Hematopoietic multipotent progenitor cell treated with erythropoietin and hydrocortisone succinate and interleukin-3 and kit ligand, for 4 days (in vitro differentiated cells): ENCODE measurements at places on chromosomes 12 and 14.

- peak; percentile 20 for DNase-seq
These were observed 68.4 kb upstream of the ASPG start for GRCh38 chr14:104016873-104017650.

- no peak for DNase-seq
These were observed 19.2 kb downstream of the PACS2 start for GRCh38 chr14:105333613-105334364.

GRCh38 chr14:33016613-33017012, 77.9 kb downstream of the NPAS3 start:
- DNase-seq = no peak

GRCh38 chr12:122732170-122732569, 1.5 kb upstream of the HCAR1 start:
- DNase-seq = no peak

DNA sequence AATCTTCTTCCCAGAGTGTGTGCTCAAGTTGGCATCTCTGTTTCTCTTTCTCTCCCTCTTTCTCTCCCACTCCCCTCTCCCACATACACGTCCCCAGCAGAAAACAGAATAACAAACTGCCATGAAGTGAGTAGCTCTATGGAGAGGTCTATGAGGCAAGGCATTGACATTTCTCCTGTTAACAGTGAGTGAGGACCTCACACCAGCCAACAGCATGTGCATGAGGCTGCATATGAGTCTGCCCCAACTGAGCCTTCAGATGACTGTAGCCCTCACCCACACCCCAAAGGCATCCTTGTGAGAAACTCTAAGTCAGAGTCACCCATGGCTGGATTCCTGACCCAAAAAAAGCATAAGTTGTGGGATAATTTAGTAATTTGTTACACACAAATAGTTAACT, 50.4 kb downstream of the MAGOHB start:
- DNase-seq = no peak

- DNase-seq = peak; percentile 61
These were observed at the start of gene TMCC3 for GRCh38 chr12:94650143-94651056. Gene TMCC3, minus strand, starts transcription at chr12:94650557. Its CDS starts 127 bp downstream, at chr12:94650430.

DNA sequence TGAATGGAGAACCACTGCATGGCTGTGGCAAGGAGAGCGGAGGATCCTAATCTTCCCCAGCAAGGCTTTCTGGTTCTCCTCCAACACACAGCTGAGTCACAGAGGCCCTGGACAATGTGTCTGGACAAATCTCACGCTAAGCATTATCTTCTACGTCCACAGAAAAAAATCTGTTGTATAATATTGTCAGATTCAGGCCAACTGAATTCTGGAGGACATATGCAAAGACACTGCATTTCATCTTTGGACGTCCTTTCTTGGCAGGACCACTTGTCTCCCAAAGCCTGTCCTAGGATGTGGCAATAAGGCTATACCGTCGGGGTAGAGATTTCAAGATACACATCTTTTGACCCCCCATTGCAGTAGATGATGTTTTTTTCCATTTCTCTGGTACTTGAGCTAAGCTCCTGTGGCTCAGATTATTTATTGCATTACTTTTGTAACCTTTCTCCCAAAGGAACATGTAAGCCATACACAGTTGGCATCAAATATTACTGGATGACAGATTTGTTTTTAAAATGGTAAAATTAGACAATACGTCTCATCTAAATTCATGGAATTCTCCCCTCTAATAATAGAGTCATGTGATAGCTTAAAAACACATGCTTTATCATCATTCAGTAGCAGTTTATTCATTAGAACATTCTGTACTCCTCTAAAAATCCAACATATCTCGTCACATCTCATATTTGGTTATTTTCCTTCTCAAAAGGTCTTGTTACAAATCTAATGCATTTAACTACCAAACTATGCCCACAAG, 19.4 kb downstream of the LMO3 start:
- DNase-seq = no peak

DNA sequence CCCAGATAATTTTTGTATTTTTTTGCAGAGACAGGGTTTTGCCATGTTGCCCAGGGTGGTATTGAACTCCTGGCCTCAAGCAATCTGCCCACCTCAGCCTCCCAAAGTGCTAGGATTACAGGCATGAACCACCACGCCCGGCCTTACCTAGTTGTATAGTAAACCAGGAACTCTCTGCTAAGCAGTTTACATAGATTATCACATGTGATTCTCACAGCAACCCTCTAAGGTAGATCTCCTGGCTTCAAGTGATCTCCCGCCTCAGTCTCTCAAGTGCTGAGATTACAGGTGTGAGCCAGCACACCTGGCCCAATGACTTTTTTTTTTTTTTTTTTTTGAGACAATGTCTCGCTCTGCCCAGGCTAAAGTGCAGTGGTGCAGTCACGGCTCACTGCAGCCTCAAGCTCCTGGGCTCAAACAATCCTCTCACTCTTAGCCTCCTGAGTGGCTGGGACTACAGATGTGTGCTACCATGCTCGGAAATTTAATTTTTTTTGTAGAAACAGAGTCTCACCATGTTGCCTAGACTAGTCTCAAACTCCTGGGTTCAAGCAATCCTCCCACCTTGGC, 26.0 kb upstream of the ATP2A2 start:
- DNase-seq = no peak

DNA sequence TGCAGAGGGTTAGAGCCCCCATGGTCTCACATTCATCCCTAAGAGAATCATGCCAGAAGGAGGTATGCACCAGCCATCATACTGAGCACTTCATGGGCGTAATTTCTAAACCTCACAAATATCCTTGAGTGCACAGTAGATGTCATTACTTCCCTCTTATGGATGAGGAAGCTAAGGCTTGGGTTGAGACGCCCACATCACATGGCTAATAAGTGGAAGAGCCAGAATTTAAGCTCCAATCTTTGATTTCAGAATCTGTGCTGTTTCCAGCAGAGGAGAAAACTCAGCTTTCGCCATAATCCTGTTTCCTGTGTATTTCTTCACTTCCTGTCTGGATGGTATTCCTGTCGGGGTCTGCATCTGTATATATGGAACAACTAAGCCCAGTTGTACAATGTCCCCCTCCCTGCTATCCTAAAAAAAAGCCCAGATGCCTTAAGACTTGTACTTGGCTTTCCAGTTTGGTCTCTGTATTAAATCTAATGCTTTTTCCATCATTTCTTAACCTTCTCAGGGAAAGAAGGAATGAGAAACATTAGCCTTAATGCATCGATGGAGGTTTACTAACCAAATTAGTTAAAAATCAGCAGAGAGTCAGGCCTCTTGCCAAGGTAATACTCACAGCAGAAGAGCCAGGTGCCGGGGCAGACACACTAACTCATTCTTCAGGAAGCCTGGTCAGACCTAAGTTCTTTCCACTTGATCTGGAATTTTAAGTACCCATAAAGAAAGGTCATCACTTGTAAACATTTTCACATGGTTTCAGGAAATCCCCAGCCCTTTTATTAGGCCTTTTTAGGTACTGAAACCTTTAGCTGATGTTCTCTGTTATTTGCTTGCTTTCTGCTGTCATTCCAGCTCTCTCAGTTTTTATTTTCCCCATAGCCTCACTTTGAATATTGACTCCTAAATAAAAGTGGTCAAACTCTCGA, 5.3 kb downstream of the ISCU start:
- no peak for DNase-seq

GRCh38 chr12:418432-418831, 17.0 kb downstream of the CCDC77 start:
- DNase-seq = no peak

GRCh38 chr14:52776816-52777215, 14.6 kb downstream of the GNPNAT1 start:
- DNase-seq = no peak

DNA sequence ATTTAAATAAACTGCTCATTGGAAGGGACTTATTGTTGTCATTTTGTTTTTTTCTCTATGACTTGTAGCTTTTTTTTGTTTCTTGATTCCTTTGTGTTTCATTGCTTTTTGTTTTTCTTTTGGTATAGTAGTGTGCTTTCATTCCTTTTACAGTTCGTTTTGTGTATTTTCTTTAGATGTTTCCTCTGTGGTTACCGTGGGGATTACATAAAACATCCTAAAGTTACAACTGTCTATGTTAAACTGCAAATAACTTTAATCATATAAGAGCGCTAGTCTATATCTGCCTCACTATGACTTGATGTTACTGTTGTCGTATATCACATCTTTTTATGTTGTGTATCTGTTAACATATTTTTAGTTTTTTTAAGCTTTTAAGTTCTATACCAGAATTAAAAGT, 86.9 kb downstream of the ATF7IP start:
- DNase-seq = peak; percentile 9

GRCh38 chr12:67710582-67710981, 62.0 kb downstream of the DYRK2 start:
- no peak for DNase-seq

DNA sequence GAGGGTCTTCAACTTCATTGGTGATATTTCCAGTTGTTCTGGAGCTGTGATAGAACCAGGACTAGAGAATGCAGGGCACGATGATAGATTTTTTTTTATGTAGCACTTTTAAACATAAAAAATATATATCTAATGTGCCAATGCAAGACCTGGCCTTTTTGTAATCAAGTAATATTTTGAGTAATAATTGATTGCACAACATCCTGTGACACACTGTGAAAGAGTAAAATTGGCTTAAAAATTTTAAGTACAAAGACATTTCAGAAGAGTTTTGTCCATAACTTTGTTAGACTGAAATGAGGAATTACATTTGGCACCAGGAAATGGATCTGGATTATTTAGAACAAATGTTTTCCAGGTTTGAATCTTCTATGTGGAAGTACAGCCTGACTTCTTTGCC, 22.1 kb downstream of the PRKCH start:
- DNase-seq = no peak

- no peak for DNase-seq
These were observed 243.2 kb downstream of the CACNA1C start for GRCh38 chr12:2295941-2296461.

- peak; percentile 93 for DNase-seq
These were observed 134.8 kb upstream of the FUT8 start for GRCh38 chr14:65277580-65278270.

DNA sequence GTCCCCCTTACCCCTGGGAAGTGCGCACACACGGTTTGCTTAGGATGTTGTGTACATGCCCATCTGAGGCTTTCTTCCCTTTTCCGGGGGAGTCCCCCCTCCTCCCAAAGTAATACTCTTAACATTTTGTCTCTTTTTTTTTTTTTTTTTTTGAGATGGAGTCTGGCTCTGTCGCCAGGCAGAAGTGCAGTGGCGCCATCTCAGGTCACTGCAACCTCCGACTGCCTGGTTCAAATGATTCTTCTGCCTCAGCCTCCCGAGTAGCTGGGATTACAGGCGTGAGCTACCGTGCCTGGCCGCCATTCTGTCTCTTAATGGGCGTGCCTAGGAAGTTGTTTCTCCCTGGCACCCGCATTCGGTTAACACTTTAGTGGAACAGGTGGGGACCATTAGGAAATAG, 4.5 kb upstream of the GMFB start:
- no peak for DNase-seq

DNA sequence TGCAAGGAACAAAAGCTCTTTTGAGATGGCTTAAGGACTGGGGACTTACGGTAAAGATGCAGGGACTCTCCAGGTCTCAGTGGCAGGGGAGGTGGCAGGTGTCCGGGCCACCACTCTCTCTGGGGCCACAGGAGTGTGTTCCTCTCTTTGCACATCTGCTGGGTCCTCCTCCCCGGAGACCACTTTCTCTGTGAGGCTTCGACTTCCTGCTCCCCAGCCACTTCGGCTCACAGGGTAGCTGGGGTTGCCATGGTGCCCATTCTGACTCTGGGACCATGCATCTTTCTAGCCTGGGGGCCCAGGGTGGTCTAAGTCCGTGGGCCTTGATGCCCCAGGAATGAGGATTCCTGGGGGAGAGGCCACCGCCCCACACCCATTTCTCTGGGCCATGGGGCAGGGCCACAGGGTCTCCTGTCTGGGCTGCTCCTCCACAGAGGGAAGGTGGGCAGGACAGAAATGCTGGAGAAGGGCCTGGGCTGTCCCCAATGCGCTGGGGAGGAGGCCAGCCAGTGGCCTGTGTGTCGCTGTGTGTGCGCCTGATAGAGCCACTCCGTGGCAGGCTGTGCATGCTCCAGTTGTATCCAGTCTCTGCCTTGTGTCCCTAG, 38.5 kb downstream of the CCDC92 start:
- DNase-seq = no peak

GRCh38 chr14:90534838-90535555, 138.2 kb downstream of the CALM1 start:
- DNase-seq = no peak

- DNase-seq = no peak
These were observed 183.9 kb upstream of the BMP4 start for GRCh38 chr14:54140551-54140950.

DNA sequence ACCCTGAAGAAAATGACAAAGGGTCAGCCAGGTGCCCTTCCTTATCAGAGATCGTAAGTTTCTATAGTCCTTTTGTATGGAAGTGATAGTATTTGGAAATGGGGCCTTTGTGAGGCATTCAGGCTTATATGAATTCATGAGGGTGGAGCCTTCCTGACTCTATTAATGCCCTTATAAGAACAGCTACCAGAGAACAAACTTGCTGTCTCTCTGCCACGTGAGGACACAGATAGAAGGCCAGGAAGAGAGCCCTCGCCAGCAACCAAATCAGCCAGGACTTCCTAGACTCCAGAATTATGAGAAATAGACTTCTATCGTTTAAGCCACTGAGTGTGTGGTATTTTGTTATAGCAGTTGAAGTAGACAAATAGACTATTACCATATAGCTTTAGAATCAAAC, 36.7 kb downstream of the TRMT5 start:
- no peak for DNase-seq

DNA sequence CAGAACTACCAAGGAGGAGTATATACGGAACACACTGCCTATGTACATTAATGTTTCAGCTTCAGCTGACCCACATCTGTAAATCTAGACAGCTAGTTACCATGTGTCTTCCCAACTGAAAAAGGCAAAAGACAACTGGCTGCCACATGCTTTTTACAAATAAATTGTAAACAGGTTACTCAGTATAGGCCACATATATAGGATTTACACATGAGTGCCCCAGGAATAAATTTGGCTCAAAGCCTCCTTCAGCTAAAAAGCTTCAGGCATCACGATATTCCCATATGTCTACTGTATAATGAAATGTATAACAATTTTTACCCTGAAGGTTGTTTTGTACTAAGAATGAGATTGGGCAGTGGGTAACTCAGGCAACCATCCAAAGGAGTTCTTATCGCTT, 175.9 kb upstream of the BMP4 start:
- DNase-seq = no peak

DNA sequence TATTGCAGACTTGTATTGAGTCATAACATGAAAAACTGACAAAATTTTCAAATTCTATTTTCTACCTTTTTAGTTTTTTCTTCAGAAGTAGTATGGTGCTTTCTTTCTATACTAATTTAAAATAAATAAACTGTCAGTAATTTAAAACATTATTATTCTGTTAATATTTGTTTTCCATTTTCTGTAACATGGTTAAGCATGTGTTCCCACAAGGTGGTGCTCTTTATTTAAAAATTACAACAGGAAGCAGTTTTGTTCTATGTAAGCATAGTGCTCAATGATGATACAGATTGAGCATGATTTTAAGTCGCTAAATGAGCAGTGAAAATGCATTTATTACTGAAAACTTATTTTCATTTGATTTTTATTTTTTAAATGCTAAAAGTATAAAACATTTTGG, 114.6 kb downstream of the PPFIA2 start:
- peak; percentile 72 for DNase-seq

- DNase-seq = peak; percentile 38
These were observed 1205.3 kb downstream of the GALC start for GRCh38 chr14:86787717-86788116.

- DNase-seq = peak; percentile 73
These were observed 28.8 kb downstream of the YEATS4 start for GRCh38 chr12:69388371-69388770.
